ENCODE measurements at places on chromosomes 16 and 17.
A peak's percentile ranks its signal among the peaks of the same experiment; 100 is the strongest.

DNA sequence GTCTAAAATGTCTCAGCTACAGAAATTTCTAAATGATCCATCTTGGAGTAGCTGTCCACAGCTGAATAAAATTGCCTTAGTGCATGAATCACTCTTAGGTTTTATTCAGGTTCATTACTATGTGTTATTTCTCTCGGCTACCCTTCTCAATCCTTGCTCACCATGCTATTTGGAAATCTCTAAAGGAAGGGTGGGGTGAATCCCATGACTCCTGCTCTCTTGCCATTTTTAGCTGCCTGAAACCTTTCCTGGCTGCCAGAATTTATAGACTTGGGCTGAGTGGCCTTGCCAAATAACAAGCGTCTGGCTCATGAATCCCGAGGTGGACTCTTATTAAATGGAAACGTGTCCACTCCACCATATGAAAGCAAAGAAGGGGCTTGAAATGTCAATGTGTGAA is 936.1 kb upstream of the SOX9 start:
- no peak for DNase-seq

GRCh38 chr16:69522732-69523404 is 42.9 kb upstream of the NFAT5 start:
- no peak for DNase-seq

GRCh38 chr17:44186307-44187130 is at the start of gene TMUB2:
TMUB2 (plus strand) TSS chr17:44186972; CDS start chr17:44187709, 737 bp downstream.
- peak; percentile 98 for DNase-seq

DNA sequence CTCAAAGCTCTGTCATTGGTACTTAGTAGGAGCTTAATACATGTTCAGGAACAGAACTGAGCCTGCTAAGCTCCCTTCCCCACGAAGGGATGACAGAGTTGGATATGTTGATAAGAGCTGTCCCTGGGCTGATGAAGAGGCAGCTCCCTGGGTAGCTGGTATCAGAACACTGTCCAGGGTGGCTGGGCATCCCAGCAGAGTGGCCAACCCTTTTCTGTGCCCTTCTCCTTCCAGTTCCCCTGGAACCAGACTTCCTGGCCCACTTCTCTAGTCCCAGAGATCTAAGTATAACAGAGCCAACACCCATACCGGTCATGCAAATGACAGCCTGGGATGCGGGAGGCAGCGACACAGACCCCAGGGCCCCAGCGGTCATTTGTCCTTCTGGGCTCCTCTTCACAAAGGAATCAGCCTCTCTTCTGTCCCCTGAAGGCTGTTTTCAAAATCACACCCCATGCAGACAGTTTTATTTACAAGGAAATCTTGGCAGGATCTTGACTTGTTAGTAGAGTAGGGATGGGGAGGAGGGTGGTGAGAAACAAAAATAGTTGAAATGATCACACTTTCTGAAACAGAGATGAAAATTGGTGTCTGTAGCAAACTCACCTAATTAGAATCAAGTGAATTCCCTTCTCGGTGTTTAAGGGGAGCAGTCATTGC is 1.4 kb upstream of the RHBDL3 start:
- DNase-seq = no peak

GRCh38 chr16:76276745-76277438 is at the start of gene CNTNAP4:
CNTNAP4 (plus strand) TSS chr16:76277401; CDS start chr16:76277663, 262 bp downstream.
- DNase-seq = no peak

GRCh38 chr17:41396996-41397660 is at the start of gene KRT31:
KRT31 (minus strand) TSS chr17:41397608; CDS start chr17:41397539, 69 bp downstream.
- no peak for DNase-seq

DNA sequence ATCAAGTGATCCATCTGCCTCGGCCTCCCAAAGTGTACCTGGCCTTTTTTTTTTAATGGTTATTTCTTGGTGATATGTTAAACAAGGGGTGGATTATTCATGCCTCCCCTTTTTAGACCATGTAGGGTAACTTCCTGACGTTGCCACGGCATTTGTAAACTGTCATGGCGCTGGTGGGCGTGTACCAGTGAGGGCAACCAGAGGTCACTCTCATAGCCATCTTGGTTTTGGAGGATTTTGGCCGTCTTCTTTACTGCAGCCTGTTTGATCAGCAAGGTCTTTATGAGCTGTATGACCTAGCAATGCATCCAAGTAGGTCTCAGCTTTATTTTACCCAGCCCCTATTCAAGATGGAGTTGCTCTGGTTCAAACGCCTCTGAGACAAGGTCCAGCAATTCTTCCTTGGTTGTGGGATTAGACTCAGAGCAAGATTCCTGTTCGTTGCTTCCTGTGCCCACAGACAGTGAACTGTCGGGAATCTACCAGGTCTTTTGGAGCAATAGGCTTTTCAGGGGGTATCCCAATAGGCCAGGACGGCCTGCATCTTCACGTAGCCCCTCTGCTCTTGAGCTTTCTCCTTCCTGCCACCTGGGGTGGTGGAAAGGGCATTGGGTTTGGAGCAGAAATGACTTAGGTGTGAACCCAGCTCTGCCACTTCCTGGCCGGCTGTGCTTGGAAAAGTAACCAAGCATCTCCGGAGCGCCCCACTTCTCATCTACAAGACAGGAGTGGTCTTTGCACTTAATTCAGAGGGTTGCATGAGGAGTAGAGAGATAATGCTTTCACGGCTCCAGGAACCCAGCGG is 52.9 kb upstream of the SEC14L1 start:
- DNase-seq = no peak

DNA sequence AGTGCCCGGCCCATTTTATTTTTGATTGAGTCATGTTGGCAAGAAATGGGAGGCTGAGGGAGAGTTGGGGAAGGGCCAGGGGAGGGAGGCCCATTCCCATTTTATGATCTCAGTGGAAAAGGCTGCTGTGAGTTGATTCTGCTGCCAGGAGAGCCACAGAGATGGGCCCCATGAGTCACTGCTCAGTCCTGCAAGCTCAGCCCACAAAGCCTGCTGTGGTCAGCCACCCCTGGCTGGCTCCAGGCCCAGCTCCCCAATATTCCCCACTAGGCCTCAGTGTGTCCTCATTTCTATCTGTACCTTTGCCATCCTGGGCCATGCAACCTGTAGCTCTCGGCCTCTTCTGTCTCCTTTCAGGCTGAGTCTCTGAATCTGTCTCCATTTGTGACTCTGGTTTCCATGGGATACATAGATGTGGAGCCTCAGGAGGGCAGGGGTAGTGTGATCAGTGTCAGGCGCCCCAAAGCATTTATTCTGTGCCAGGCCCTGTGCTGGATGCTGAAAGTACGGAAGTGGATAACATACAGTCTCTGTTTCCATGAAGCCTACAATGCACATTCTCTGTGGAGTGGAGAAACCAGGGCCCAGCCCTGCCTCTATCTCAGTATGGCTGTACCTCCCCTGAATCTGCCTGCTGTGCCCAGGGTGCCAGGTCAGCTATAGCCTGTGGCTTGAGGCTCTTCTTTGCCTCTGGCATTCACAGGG is 1.9 kb upstream of the PLEKHG4 start:
- DNase-seq = no peak

All from GM12891 (cell line).